ENCODE measurements at places on chromosomes 1 and 21. TPM values are rescaled to one million over a fixed set of nuclear protein-coding genes. Genes with fewer than 3 reads are reported as not detected.

Gene TTLL7
- 4.2 TPM for polyA plus RNA-seq

Gene KCNJ9
- not detected for polyA plus RNA-seq

DNA sequence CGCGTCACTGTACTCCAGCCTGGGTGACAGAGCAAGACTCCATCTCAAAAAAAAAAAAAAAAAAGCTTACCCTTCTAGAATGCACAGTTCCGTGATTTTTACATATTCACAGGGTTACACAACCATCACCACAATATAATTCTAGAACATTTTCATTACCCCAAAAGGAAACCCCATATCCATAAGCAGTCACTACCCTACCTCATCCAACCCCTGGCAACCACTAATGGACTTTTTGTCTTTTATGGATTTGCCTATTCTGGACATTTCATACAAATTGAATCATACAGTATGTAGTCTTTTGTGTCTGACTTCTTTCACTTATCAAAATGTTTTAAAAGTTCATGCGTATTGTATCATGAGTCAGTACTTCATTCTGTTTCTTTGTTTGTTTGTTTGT is 22.8 kb downstream of the SYF2 start:
- DNase-seq: no peak

DNA sequence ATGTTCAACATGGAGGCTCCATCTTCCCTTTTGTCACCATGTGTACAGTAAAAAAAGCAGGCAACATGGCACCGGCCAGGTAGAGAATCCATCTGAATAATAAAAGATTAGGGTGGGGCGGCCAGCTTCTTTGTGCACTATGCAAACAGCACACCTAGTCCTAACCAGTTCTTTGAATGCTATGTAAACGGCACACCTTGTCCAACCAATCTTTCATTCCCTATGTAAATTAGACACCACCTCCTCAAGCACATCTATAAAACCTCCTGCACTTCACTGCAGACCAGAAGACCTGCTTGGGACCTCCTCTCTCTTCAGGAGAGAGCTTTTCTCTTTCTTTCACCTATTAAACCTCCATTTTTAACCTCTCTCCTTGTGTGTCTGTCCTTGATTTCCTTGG is 28.2 kb downstream of the TFB2M start:
- no peak for DNase-seq

DNA sequence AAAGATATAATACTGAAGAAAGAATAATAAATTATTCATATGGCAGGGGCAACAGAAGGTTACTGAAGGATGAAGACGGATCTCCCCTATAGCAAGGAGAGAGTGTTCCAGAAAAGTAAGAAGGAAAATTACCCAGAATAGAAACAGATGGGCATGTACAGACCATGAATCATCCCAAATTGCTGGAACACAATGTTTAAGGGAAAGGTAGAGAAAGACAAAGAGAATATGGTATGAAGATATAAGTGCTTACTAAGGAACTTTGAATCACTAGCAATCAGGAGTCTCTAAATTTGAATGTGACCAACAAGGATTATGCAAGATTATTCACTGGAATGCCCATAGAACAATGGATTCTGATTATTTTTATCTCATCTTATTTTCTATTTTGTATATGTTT is 375.4 kb downstream of the COL11A1 start:
- DNase-seq: no peak
